ENCODE measurements at places on chromosomes 4 and X.
A peak's percentile ranks its signal among the peaks of the same experiment; 100 is the strongest.

DNA sequence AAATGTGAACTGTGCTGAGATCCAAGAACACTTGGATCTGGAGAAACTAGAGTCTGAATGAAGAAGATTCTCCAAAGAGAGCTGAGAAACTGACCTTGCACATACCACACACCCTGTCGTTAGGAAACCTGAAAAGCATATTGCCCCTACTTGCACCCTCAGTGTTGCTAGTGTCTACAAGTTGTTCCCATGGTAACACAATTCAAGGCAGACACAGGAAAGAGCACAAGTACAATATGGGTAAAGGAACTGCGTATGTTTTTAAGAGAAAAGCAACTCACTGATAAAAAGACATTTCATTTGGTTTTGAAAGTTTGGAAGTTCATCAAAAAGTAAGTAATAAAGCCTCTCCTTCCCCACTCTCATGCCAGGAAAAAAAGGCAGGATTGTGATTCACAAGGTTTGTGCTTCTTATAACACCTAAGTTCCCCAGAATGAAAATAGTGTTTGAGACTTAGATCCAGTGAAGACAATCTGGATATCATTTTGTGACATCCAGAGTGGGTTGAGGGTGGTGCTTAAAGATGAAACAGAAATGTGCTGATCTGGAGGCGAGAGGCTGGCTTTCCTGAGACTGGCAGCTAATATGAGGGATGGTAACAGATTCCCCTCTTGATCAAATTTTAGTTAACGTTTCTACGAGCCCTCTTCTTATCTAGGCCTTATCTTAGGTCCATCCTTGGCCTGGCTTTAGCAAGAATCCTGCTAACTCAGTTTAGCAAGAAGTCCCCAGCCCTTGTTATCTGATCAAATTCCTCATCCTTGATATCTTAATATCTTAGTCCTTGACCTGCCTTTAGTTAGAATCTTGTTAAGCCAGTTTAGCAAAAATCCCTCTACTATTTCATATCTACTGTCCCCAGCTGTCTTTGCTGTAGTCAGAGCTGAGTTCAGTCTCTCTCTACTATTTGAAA is 42.3 kb downstream of the NIPAL1 start:
- DNase-seq = no peak

- no peak for DNase-seq
These were observed 37.0 kb downstream of the NSG1 start for GRCh38 chr4:4423706-4424498.

DNA sequence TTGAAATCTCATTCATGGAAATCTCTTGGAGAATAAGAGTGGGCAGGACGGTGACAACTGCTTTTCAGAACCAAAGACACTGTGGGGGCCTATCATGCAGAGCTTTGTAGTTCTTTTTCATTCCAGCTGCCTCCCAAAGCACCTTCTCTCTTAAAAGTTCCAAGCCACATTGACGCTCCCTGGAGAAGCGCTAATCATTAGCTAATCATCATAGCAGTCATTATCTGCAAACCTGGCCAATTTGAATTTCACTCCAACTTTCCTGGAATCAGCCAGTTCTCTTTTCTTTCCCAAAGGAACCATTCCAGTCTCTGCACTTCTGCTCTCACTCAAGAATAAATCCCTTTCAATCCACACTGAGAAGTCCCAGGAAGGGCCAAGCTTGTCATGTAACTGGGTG is 1144.1 kb upstream of the IGFBP7 start:
- no peak for DNase-seq

- DNase-seq = peak; percentile 37
These were observed 26.5 kb upstream of the XIAP start for GRCh38 chrX:123833387-123833786.

- DNase-seq = no peak
These were observed 122.8 kb downstream of the DIPK2B start for GRCh38 chrX:45077748-45078424.

DNA sequence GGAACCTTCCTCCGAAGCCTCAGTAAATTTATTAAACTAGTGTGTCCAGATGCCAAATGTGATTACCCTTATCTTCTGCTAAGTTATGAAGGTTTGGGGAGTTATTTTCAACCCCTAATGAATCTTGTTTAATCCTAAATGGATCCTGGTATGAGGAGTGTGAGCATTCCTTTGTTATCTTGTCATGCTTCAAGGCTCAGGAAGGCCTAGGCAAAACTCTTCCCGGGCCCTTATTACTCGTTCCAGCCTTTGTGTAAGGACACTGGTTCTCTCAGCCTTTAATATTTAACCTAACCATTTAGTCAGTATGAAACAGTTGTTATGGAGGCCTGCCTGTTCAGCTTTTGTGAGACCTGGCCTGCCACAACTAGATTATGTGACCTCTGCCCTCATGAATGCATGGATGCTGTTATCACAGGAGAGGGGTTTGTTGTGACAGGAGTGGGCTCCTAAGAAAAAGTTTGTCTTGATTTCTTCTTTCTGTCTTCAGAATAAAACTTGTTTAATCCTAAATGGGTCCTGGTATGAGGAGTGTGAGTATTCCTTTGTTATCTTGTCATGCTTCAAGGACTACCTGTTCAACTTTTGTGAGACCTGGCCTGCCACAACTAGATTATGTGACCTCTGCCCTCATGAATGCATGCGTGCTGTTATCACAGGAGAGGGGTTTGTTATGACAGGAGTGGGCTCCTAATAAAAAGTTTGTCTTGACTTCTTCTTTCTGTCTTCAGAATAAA is 181.7 kb downstream of the SLC39A8 start:
- DNase-seq = no peak

- DNase-seq = no peak
These were observed 43.9 kb downstream of the MBNL3 start for GRCh38 chrX:132444936-132445335.

DNA sequence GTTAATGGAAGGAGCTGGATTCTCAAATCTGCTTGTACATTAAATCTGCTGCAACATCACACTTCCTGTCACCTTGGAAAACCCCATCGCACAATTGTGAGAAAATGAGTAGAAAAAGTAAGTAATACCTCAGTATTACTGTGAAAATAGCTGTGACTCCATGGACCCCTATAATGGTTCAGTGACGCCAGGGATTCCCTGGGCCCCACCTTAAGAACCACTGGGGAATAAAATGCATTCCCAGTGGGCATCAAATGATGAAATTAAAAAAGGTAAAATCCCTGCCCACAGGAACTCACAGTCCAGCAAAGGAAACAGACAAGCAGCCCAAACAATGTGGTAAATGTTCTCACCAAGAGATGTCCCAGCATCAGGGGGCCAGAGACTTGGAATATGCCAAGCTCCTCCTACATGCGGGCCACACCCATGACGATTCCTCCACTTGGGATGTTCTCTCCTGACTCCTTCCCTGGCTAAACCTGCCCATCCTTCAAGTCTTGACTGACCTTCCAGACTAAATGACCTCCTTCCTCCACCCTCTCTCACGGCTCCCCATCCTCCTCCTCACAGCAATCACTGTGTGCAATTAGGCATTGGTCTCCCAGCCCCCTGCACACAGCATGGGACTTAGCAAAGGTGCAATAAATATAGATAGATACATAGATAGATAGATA is 2.6 kb downstream of the EVC2 start:
- DNase-seq = no peak

- no peak for DNase-seq
These were observed 500.2 kb downstream of the IDS start for GRCh38 chrX:149004936-149005335.

GRCh38 chrX:52140020-52140419 is 44.7 kb upstream of the MAGED4 start:
- DNase-seq = no peak

- no peak for DNase-seq
These were observed 459.4 kb downstream of the DTHD1 start for GRCh38 chr4:36740796-36741310.

DNA sequence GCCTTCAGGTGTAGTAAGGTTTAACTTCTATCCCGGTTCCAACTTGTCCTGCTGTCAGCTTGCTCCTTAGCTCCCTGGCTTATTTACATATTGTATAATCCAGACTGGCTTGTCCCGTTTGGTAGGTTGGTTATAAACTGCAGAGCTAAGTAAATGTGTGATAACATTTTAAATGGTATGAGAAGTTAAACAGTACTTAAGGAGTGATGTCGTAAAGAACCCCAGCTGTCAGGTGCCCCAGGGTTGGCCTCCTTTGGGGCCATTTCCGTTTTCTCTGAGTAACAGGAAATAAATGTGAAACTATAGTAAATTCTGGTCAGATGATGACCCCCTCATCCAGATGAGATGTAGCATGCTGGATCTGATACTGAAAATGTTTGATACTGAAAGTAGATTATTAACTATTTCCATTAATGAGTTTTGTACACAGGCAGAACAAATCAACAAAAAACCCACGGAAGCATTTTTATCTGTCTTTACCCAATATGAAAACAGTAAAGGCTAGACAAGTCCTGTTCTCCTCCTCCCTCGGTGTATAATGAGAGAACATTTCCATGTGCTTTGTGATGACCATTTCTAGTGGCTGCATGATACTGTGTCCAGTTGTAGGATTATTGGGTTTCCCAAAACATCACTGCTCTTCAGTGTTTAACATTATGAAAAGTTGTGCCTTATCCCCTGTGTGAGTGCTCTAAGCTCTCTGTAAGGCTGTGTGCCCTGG is 22.4 kb downstream of the GAB1 start:
- DNase-seq = no peak

- no peak for DNase-seq
These were observed 305.9 kb downstream of the ADGRL3 start for GRCh38 chr4:61505773-61506685.

- DNase-seq = no peak
These were observed 145.6 kb downstream of the RAP1GDS1 start for GRCh38 chr4:98406819-98407218.

- DNase-seq = no peak
These were observed 530.5 kb downstream of the FAM133A start for GRCh38 chrX:94204524-94204923.

DNA sequence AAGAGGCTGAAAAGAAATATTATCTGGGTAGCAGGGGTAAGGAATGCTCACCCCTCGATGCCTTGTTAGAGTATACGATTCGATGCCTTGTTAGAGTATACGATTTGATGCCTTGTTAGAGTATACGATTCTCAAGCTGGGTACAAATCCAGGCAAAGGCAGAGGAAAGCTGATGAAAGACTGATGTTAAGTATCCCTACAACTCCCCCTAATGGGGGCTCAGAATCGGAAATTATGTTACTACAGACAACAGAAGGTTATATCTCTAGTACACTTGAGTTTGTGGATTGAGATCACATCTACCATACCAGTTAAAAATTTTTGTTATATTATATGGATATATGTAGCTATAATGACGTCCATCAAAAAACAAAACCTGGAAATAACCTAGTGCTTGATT is 4.8 kb downstream of the LRRC66 start:
- no peak for DNase-seq

DNA sequence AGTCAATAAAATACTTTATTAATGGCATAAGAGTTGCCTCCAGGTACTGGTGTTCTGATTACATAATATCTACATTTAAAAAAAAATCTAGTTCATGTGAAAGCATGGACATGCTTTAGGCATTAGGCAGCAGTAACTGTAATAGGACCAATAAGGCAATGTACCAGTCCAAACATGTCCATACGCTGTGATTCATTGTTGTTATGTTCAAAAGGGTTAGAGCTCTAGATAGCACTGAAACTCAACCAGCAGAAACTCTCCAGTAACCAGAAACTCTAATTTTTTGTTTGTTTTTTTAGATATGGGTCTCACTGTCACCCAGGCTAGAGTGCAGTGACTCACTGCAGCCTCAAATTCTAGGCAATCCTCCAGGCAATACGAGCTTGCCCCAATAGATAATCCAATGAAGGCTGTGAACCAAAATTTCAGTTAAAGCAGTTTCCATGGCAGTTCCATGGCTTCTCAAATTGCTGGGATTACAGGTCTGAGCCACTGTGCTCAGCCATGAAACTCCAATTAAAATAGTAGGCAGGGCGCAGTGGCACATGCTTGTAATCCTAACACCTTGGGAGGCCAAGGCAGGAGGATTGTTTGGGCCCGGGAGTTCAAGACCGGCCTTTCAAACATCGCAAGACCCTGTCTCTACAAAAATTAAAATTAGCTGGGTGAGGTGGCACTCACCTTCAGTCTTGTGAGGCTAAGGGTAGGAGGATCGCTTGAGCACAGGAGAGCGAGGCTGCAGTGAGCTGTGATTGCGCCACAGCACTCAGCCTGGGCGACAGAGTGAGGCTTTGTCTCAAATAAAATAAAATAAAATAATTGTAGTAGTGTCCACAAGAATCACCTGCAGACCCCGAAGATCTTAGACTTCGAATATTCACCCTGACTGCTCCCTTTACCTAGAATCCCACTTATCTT is 36.3 kb downstream of the MGARP start:
- DNase-seq = no peak

DNA sequence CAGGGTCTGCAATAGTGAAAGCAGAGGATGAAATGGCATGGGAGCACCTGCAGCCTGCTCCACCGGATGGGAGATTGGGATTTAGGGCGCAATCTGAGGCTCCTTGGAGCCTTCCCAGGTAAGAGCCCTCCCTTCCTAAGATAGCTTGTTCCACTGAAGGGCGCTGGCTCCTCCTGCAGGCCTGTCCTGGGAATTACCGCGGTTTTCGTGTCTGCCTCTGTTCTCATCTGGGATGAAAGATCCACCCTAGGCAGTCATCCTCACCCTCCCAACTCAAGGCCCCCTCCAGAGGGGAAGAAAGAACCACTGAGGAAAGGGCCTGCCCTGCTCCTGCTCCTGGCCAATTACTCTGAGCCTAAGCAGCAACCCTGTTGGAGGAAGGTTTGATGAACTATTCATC is 547.5 kb downstream of the SMARCA1 start:
- DNase-seq = no peak

DNA sequence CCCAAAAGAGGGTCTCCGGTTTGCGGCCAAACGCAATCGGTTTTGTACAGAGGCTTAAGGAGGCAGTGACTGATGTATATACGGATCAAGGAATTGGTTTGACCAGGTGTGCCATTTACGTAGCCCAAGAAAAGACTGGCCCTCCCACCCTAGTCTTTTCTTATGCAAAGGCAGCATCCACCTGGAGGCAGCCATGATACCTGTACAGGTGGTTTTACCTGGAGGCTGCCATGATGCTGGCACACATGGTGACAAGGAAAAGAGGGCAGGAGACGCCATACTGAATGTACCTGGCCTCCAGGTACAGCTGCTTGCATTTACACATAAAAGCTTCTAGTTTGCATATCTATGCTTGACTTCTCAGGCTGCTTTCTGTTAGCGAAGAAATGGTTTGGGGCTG is 917.7 kb upstream of the INTU start:
- DNase-seq = no peak

GRCh38 chr4:121674696-121675095 is 22.1 kb downstream of the ANXA5 start:
- DNase-seq = no peak

DNA sequence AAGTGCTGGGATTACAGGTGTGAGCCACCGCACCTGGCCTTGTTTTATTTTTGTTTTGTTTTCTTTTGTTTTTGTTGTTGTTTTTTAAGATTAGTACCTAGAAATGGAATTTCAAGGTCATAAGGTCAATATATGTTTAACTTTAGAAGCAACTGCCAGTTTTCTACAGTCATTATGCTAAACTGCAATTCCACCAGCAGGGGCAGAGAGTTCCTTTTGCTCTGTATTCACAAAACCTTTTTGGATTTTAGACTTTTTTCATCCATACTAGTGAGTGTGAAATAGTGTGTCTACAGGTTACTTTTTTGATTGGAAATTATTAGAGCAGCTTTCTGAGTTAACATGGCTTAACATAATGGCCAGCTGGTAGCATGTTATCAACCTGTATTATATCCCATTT is 580.6 kb downstream of the TRIML1 start:
- no peak for DNase-seq

- DNase-seq = no peak
These were observed 71.4 kb upstream of the ETNPPL start for GRCh38 chr4:108834166-108834834.
